ENCODE measurements at places on chromosomes 13 and 19.

GRCh38 chr13:112885782-112886268 lies 83.2 kb upstream of the MCF2L start:
- no peak for DNase-seq

DNA sequence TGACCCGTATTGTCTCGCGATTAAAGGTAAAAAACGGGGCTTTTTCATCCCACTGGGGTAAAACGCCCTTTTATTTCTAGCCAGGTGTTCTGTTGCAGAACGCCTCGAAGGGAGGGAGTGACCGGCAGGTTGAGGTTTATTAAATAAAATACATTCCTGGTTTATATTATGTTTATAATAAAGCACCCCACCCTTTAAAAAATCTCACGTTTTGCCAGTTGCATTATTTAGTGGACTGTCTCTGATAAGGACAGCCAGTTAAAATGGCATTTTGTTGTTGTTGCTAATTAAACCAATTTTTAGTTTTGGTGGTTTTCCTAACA lies 25.1 kb upstream of the ZNF850 start:
- no peak for DNase-seq

DNA sequence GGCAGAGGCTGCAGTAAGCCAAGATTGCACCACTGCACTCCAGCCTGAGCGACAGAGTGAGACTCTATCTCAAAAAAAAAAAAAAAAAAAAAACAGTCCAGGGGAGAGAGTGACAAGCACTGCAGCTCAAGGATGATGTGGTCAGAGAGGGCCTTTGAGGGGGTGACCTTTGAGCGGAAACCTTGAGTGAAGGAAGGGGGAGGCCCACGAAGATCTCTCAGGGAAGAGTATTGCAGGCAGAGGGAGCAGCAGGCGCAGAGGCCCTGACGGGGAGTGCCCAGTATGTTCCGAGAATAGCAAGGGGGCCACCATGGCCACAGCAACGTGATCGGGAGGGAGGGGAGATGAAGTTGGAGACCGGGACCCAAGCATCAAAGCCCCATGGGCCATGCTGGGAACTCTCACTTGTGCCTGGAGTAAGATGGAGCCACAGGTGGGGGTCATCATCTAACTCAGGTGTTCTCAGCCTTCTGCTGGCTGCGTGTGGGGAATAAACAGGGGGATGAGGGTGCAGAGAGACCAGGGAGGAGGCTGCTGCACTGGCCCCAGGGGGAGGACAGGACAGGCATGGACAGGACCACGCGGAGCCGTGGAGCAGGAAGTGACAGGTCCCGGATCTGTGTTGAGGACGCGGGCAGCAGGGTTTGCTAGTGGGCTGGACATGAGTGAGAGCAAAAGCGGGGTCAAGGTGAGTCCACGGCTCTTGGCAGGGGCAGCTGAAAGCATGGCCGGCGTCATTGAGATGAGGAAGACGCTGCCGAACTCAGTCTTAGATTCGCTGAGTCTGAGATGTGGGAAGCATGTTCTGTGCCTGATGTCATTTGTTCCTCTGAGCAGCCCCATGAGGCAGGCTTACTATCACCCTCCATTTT lies 60.4 kb downstream of the DPF1 start:
- no peak for DNase-seq

- no peak for DNase-seq
These were observed 8.1 kb upstream of the PMIS2 start for GRCh38 chr19:35577918-35578317.

- no peak for DNase-seq
These were observed 484.5 kb downstream of the COG6 start for GRCh38 chr13:40139896-40140520.
